ENCODE measurements at places on chromosomes 4 and X. TPM values are rescaled to one million over a fixed set of nuclear protein-coding genes. Genes with fewer than 3 reads are reported as not detected.

DNA sequence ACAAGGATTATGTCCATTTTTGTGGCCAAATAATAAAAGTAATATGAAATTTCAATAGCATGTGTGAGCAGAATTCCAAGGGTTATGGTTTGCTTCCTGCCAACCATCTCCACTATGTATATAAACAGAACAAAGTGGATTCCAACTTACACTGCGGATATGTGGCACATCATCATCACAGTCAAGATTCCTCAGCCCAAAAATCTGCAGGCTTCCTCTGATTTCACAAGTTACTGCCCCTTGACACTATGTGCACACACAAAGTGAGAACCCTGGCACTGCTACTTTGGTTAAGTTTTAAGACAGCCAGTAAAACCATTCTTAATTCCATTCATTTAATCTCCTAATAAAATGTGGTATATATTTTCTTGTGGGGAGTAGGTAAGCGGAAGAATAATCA lies 76.4 kb downstream of the LEF1 start:
- DNase-seq, result no peak

DNA sequence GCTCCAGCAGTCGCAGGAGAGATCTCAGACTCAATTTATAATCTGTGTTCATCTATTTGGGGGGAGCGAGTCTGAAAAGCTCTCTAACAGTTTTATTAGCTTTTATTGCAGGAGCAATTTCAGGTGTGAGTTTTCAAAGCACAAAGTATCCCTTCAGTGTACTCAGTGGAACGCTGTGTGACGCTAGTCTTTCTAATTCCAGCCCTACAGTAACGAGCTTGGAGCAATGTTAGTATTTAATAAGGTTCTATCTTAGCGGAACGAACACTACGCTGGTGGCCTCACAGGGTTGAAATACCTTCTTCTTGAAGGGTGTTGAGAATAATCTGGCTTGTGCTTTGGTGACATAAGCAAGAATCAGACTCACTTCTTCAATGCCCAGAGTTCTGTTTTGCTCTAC lies 8.4 kb downstream of the HS3ST1 start:
- no peak for DNase-seq

- DNase-seq, result no peak
Observed at GRCh38 chr4:766559-767283, 59.2 kb downstream of the CPLX1 start.

Gene SGMS2
- 13.2 TPM for polyA plus RNA-seq

DNA sequence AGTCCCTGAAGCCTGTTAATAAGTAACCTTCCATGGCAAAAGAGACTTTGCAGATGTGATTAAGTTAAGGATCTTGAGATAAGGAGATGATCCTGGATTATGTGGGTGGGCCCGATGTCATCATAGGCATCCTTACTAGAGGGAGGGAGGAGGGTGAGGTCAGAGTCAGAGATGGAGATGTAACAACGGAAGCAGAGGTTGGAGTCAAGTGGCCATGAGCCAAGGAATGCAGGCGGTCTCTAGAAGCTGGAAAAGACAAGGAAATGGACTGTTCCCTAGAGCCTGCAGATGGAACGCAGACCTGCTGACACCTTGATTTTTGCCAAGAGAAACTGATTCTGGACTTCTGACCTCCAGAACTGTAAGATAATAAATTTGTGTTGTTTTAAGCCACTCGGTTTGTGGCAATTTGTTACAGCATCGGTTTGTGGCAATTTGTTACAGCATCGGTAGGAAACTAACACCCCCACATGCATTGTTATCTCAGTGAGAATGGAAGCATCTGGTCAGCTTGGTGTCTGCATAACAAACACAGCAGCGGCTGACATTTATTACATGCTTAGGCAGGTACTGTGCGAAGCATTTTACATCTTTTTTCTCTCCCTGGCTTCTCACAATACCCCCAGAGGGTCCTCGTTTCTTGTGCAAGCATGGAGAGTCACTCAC lies 55.6 kb downstream of the CLDN34 start:
- no peak for DNase-seq

DNA sequence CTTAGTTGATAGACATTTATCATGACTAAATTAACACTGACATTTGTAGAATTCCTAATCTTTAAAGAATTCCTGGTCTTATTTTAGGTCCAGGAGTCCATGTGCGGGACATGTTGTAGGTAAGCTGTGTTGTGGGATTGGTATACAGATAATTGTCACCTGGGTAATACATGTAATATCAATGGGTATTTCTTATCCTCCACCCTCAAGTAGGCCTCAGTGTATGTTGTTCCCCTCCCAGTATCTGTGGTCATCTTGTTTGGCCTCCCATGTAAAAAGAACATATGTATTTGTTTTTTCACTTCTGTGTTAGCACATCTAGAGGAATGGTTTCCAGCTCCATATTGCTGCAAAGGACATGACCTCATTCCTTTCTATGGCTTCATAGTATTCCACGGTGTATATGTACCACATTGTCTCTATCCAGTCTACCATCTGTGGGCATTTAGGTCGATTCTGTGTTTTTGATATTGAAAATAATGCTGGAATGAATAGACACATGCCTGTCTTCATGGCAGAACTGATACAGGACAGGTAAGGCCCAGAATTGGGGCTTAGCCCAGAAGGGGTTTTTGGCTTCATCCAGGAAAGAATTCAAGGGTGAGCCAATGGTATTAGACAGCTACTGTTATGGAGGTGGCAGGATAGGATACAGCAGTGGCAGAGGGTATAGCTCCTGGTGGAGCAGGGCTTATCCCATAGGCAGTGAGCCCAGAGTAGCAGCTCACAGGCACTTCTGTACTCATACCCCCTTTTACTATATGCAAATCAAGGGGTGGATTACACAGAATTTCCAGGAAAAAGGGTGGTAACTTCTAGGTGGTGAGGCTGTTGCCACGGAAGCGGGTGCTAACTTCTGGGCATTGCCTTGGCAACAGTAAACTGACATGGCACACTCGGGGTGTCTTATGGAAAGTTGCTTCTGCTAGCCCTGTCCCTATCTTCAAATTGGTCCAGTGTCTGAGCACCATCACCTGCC lies 66.1 kb upstream of the WDR1 start:
- DNase-seq, result no peak

Gene SLC6A14
- 0.19 TPM for polyA plus RNA-seq

Gene CTAG2
- polyA plus RNA-seq, result not detected

All from renal cortex interstitium (tissue), 15 donors.